Germinal center (tissue), 1 donor: ENCODE measurements at places on chromosomes 5 and 9.

- DNase-seq, result no peak
Observed at GRCh38 chr5:132003170-132003744, 8.2 kb downstream of the ACSL6 start.

- peak; percentile 30 for DNase-seq
Observed at GRCh38 chr9:4750023-4750673, 9.1 kb upstream of the AK3 start.

DNA sequence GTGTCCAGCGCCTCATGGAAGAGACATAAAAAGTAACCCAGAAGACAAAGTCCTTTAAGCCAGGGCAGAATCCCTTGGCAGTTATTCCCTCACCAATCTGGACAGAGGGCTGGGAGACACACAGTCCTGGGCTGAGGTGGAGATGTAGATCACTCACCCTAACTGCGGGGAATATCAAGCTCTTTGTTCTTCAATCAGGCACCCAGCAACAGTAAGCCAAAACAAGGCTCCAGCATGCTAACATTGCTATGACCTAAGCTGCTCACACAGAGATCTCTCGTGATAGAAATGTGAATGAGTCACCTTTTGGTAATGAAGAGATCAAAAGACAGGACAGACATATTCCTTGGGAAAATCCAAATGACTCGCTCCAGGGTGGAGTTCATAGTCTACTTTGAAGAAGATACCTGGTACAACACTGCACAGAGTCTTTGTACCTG is 101.3 kb downstream of the FBN2 start:
- DNase-seq, result no peak

- DNase-seq, result no peak
Observed at GRCh38 chr9:105004466-105005090, 76.6 kb upstream of the ABCA1 start.

DNA sequence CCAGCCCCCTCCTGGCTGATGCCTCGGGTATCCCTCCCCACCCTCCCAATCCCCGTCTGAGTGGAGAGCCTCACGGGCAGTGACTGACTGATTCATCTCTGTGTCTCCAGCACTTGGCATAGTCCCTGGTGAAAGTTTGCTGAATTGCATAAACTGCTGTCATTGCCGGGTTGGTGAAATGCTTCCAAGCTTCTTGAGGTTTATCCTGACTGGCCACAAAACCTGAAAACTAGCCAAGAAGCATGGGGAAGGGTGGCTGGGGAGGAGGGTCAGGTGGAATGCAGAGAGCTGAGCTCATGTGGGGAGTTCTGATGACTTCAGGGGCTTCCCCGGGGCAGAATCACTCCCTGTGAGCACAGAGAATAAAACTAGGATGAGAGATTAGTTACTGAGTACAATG is 56.9 kb upstream of the GGTA1 start:
- no peak for DNase-seq

- no peak for DNase-seq
Observed at GRCh38 chr5:565782-566440, 41.7 kb upstream of the SLC9A3 start.

GRCh38 chr9:79812507-79813257 is 240.9 kb downstream of the TLE4 start:
- peak; percentile 44 for DNase-seq

DNA sequence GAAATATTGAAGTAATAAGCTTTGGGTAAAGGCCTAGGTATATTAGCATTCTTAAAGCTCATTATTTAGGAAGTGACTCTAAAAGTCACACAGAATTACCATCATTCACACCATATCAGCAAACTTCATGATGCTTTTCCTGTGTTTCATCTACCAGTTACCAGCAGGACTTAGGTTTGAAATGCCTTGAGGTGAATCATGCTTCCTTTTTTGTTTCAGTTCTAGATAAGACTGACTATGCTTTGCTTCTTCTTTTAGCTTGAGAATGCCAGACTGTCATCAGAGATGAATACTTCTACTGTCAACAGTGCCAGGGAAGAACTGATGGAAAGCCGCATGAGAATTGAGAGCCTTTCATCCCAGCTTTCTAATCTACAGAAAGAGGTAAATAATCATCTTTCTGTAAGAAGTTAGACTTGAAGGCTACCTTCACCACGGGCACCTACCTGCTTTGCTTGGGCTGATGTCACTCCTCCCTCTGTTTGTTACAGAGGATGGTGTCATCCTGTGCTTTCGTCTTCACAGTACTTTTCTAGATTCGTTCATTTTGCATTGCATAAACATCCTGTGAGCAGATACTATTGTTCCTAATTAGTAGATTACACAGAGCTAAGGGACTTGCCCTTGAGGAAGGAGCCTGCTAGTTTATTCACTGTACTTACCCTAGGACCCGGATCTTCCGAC is 34.7 kb downstream of the LMNB1 start:
- DNase-seq, result no peak

- no peak for DNase-seq
Observed at GRCh38 chr5:45795458-45795857, 99.3 kb upstream of the HCN1 start.

DNA sequence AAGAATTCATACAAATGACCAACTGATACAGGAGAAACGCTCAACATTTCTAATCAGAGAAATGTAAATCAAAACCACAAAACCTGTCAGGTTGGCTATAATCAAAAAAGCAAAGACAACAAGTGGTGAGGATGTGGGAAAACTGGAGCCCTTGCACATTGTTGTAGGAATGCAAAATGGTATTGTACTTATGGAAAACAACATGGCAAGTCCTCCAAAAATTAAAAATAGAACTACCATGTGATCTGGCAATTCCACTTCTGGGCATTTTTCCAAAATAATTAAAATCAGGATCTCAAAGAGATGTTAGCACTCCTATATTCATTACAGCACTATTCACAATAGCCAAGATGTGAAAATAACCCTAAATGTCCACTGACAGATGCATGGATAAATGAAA is 76.1 kb downstream of the FNIP1 start:
- no peak for DNase-seq

GRCh38 chr5:6494939-6495338 is 46.3 kb downstream of the UBE2QL1 start:
- no peak for DNase-seq

- no peak for DNase-seq
Observed at GRCh38 chr5:127423173-127423798, 94.2 kb upstream of the PRRC1 start.

DNA sequence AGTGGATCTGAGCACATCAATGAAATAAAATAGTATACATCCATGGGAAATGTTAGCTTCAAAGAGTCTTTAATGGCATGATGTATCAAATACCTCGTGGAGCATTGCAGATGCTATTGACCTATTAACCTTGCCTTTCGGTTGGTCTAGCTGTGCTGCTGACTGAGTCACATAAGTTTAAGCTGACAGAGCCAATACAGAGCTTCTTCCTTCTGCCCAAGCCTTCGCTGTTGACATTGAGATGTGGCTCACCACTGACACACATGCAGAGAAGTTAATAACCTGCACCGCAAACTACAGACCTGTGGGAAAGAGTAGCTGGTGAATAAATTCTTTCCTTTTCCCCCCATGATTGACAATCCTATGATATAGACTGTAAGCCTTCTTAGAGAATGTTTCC is 78.2 kb downstream of the LURAP1L start:
- DNase-seq, result no peak

DNA sequence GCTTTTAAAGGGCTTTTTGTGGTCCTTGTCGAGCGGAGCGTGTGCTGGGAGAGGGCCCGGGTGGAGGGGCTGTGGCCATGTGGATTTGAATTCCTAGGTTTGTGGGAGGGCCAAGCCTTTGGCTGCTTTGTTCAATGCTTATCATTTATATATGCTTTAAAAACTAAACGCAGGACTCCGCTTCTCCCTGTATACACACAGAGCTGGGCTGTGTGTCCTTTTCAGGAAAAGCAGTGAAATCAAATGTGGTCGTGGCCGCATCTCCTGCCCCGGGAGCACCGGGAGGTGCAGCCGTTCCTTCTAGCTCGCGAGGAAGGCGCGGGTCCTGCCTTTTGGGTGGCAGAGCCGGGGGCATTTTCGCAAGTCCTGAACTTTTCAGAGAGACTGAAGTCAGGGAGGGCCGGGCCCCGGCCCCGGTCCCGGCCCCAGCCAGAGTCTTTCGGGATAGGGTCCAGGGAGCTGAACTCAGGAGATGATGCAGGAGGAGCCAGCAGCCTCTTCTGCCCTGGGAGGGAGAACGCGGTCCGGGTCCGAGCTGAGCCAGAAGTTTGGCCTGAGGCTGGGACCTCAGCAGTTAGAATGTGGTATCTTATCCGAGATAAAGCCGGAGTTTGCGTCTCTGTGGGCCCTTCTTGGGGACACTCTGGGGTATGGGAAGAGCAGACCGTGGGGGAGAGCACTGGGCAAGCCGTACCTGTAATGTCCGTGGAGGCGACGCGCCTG is 158.8 kb downstream of the C9orf152 start:
- DNase-seq, result peak; percentile 31

GRCh38 chr5:39639618-39640089 is 214.9 kb upstream of the DAB2 start:
- no peak for DNase-seq

DNA sequence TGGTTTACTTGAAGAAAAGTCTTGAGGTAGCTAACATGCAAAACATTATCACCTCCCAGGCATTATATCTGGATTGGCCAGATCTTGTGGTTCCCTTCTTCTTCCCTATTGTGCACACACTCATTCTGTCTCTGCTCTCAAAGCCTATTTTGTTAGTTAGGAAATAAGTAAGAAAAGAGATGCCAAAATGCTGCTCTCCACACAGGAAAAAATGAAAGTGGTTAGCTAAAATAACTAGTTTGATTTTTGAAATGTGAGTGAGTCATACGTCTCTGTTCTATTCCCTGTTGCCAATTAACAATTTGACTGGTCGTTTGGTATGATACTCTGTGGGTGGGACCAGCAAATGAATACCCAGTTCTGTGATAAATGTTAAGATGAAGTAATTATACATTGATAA is 28.1 kb downstream of the LMNB1 start:
- no peak for DNase-seq

DNA sequence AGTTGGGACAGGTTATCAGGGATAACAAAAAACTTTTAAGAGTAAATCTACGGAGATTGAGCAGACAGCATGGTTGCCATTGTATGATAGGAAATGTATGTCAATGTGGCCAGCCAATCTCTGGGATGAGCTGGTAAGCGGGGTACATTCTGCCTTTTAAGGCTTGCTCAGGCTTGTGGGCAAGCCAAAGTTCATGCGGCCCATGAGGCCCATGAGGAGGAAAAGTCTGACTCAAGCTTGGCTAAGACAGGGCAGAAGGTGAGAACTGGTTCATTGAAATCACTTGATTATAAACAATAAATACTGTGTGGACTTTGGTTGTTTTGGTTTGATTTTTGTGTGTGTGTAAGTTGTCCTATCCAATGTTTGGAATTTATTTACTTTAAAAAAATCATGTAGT is 997.1 kb downstream of the DNAH5 start:
- DNase-seq, result no peak

DNA sequence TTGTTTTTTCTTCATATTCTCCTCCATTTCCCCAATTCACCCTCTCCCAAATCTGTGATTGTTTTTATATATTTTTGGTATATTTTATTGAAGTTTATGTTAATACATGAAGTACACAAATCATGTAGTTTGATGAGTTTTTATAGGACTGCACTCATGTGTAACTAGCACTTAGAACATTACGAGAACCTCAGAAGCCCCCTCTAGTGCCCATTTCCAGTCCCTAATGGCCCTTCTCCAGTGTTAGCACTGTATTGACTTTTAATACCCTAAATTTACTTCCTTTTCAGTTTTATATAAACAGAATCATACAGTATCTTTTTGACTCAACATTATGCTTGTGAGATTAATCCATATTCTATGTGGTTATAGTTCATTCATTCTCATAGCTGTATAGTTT is 18.5 kb upstream of the FKTN start:
- DNase-seq, result no peak

DNA sequence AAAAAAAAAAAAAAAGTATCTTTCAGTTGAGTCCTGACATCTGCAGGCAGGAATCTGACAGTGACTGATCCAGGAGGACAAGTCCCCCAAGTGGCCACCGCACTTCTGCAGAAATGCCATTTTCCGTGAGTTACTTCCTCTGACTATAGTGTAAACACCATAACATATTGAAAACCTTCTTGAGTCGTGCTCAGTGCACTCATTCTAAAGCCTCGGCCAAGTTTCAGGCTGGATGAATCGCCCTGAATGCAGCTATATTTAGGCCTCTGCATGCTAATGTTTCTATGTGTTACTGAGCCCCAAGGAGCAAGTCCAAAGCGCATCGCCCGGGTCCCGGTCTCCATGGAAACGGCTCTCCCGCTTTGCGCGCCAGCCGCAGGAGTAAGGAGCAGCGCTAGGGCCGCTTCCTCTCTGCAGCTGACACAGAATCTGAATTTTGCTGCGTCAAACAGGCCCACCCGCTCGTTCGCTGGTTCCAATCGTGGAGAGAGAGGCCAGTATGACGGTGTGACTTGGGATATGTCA is 335.4 kb downstream of the MSX2 start:
- DNase-seq, result no peak

GRCh38 chr9:68975365-68976043 is 38.4 kb downstream of the PRKACG start:
- no peak for DNase-seq

GRCh38 chr9:7676609-7677156 is 122.9 kb downstream of the DMAC1 start:
- no peak for DNase-seq

- DNase-seq, result no peak
Observed at GRCh38 chr5:32506799-32507198, 62.3 kb upstream of the ZFR start.

- DNase-seq, result peak; percentile 77
Observed at GRCh38 chr5:78360924-78361630, 660 bp downstream of the SCAMP1 start.

DNA sequence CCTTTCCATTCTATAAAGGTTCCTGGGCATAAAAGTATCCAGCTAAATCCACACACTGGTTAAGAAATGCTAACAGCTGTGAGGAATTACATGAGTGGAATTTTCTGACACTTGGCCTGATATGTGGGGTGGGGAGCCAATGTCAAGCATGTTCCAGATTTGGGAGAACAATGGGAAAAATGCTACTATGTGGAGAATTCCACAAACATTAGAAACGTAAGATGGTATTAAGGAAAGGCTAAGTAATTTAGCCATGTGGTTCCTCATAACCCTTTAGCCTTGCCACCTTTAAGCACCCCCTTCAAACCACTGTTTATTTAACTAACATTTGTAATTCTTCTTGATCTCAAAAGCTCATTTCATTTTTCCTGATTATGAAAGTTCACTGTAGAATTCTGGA is 149.2 kb downstream of the GNA14 start:
- DNase-seq, result no peak

DNA sequence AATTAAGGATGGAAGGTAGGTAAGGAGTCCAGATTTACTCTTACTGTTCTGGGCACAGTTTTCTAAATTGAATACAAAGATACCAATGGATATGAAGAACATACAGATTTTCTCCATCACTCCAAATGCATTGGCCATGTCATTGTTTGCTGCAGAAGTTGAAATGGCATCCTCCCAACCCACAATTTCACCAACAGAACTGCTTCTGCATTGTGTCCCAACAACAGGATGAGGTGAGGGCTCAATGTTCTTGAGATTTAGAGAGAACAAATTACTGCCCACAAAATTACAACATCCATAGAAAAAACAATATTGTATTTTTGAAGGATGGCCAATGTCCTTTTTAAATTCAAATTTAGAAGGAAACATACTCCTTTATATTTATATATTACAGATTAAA is 88.9 kb downstream of the NUDT12 start:
- no peak for DNase-seq

- no peak for DNase-seq
Observed at GRCh38 chr9:110969971-110970386, 68.3 kb downstream of the LPAR1 start.
